ENCODE measurements at places on chromosomes 5 and 9.

DNA sequence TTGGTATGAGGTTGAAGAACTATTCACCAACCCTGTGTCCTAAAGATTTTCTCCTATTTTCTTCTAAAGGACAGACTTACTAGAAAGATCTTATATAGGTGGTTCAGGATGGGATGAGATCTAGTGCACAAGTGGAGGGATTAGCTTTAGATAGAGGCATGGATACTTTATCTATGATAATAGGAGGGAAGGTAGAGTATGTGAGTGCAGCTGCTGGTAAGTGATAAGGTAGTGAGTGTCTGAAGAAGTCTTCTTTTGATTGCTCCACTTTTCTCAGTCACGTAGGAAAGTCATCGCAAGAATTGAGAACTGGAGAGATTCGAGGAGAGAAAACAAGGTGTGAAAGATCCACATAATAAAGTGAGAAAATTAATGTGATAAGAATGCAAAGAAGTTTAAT, 6.0 kb upstream of the NDUFS4 start:
- DNase-seq: no peak

GRCh38 chr5:170195961-170196360, 36.8 kb upstream of the C5orf58 start:
- DNase-seq: no peak

DNA sequence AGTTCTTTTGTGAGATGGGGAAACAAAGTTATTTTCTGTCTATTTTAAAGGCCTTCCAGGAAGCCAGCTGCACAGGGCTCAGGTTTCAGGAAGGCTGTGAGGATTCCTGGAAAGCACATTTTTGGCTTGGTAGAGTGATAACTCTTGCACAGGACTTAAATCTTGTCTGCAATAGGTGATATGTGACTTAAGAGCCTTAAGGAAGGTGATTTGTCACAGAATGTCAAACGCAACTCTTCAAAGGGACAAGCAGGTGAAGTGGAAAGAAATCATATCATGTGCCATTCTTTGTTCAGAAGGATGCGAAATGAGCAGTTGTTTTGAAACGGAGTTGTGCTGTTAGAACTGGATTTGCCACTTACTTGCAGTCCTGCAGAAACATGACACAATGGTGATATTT, 459.3 kb downstream of the MAT2B start:
- peak; percentile 2 for DNase-seq

GRCh38 chr9:115443890-115444289, 325.9 kb upstream of the TNC start:
- DNase-seq: no peak

- DNase-seq: no peak
Observed at GRCh38 chr5:167296661-167297060, 994.8 kb upstream of the WWC1 start.

Data from non-pigmented ciliary epithelial cell (primary cell).